Dorsolateral prefrontal cortex (tissue), 122 donors: ENCODE measurements at places on chromosomes 4 and X.

DNA sequence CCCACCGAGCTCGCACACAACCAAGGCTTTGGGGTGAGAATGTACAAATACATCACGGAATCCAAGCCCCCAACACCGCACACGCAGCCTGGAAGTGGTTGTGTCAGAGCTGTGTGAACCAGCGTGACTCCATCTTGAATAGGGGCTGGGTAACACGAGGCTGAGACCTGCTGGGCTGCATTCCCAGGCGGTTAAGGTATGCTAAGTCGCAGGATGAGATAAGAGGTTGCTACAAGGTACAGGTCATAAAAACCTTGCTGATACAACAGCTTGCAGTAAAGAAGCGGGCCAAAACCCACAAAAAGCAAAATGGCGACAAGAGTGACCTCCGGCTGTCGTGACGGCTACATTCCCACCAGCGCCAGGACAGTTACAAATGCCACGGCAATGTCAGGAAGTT, 258.4 kb downstream of the DHRSX start:
- no peak for DNase-seq

GRCh38 chr4:15162465-15163283, 160.4 kb downstream of the CPEB2 start:
- DNase-seq: no peak

GRCh38 chr4:40365766-40366165, 30.6 kb downstream of the CHRNA9 start:
- DNase-seq: no peak

- no peak for DNase-seq
Observed at GRCh38 chr4:86159216-86159615, 200.6 kb downstream of the MAPK10 start.

GRCh38 chr4:79064806-79065205, 125.6 kb upstream of the PAQR3 start:
- no peak for DNase-seq

- no peak for DNase-seq
Observed at GRCh38 chr4:30776451-30776850, 56.3 kb downstream of the PCDH7 start.

GRCh38 chr4:169616846-169617245, 3.5 kb upstream of the CLCN3 start:
- no peak for DNase-seq

- no peak for DNase-seq
Observed at GRCh38 chr4:158934996-158935669, 166.3 kb downstream of the FNIP2 start.

- DNase-seq: no peak
Observed at GRCh38 chr4:83269256-83269655, 15.3 kb downstream of the COQ2 start.

DNA sequence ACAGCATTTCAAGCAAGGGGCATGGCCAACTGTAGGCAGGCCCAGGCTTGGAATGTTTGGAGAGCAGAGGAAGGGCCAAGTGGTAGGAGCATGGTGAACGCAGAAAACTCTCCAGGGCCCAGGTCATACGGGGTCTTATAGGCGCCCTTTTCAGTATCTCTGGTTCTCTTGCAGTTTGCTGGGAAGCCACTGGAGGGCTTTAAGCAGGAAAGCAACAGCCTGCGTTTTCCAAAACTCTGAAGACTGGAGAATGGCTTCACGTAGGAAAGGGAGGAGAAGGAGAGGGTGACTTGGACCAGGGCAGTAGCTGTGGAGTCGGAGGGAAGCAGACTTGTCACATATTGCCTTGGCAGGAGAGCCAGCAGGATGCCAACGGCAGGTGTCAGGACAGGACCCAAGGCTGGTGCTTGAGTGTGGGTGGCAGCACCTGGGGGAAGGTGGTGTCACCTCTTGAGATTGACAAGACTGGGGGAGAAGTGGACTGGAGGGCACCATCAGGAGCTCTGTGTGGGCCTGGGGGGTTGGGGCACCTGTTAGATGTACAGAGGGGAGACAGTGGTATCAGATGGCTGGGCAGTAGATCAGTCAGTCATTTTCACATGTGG, 21.9 kb downstream of the TKTL1 start:
- DNase-seq: no peak

GRCh38 chrX:74924449-74925224, 615 bp downstream of the NEXMIF start:
- DNase-seq: peak; percentile 40

- no peak for DNase-seq
Observed at GRCh38 chr4:139562839-139563238, 6.8 kb upstream of the SETD7 start.

DNA sequence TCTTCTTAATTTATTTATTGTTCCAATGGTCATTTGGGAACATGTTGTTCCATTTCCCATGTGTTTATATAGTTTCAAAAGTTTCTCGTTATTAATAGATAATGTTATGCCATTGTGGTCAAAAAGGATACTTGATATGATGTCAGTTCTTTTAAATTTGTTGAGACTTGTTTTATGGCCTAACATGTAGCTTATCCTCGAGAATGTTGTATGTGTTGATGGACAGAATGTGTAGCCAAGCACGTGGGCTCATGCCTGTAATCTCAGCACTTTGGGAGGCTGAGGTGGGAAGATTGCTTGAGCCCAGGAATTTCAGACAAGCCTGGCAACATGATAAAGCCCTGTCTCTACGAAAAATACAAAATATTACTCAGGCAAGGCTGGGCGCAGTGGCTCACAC, 168.5 kb upstream of the USP38 start:
- no peak for DNase-seq

- no peak for DNase-seq
Observed at GRCh38 chr4:74056858-74057562, 18.5 kb upstream of the CXCL3 start.

GRCh38 chrX:15465896-15466651, 27.1 kb downstream of the PIR start:
- no peak for DNase-seq

DNA sequence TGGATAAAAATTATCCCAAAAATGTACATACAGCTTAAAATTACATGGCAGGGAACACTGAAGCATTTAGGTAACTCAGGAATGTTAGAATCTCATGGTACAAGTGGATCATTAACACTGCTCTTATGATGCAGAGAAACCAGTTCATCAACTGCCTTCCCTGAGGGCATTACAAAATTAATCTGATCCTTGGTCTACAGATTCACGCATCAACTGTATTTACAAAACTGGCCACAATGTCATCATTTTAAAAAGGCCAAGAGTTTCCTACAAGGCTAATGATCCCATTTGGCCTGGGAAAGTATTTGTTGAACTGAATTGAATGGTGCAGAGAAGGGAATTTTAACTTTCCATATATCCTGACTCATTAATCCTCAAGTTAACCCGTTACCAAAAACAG, 84.6 kb downstream of the TSPAN5 start:
- DNase-seq: no peak

DNA sequence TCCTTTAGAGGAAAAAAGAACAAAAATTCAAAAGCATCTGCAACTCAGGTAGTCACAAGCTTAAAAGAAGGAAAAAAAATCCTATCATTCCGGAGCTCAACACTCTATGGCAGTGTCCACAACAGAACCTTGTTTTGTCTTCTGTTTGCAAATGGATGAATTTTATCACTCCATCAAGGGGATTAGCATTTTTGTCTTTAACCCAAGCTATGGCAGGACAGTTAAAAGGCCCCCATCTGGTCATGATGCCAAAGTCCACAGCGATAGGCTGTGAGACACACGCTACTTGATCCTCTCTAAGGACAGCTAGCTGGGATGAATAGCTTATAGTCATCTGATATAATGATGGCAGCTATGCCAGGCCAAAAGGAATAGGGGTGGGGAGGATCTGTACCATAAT, 16.6 kb downstream of the AMER1 start:
- no peak for DNase-seq

- DNase-seq: no peak
Observed at GRCh38 chr4:165331359-165331758, 3.9 kb downstream of the MSMO1 start.

- DNase-seq: no peak
Observed at GRCh38 chr4:98275145-98275544, 14.0 kb downstream of the RAP1GDS1 start.

DNA sequence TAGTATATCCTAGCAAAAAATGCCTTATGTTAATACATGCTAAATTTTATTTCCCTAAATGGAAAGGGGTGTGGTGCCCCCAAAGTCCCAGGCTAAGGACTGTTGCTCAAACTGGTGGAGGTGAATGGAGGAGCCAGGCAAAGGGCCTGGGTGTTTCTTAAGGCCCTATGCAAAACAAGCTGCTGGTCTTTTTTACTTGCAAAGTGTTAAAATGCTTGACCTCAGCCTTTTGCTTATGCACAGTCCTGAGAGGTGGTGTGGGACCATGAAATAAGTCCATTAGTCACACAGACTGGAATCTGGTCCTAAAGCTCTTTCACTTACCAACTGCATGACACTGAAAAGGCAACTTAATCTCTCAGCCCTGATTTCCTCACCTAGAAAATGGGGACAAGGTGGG, 223.5 kb upstream of the MBNL3 start:
- DNase-seq: no peak

DNA sequence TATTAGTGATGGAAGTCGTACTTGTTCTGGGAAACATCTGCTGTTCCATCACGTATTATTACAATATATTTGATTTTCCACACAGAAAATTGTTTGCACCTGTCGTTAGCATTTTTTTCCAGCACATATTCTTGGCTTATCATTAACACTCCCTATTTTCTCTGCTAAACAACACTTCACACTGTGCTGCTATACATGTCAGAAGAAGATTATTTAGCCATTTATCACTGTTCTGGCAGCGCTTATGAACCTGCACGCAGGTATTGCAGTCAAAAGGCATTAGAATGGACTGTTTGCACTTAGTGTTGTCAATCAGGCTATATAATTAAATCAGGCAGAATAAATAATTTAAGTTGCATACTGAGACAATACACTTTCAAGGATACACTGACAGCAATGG, 218.6 kb downstream of the CHM start:
- DNase-seq: no peak

DNA sequence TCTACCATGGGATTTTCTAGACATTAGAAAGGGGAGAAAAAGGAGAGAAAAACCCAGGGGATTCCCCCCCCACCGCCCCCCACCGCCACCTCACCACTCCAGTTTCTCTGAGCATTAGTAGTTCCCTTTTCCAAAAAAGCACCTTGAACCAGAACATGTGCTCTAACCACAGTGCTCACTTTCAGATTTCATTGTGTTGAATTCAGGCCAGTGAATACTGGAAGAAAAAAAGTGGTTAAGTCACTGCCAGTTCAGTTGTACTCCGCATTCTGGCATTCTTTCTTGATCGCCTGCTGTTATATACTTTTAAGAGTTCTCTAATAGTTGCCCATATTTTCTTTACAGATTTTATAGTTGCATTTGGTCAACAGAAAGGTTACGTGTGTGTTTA, 40.9 kb downstream of the JADE3 start:
- DNase-seq: no peak

GRCh38 chrX:132983496-132983895, 25.1 kb upstream of the HS6ST2 start:
- DNase-seq: no peak

DNA sequence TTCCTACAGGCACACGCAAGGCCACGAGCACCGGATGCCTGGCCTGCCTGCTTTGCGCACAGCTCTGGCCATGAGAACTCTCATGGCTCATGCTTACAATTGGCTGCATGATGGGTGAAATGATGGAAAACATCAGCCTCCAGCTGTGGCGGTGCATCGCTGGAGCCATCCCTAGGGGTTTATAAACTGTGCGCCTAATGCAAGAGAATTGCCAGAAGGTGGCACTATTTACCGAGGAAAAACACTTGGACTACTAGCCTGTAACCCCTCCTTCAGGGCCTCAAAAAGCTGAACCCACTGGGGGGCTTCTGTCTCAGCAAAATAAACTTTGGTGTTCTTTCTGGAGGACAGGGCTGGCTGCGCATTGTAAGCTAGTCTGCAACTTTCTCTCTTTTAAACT, 51.9 kb downstream of the PHKA2 start:
- DNase-seq: no peak

DNA sequence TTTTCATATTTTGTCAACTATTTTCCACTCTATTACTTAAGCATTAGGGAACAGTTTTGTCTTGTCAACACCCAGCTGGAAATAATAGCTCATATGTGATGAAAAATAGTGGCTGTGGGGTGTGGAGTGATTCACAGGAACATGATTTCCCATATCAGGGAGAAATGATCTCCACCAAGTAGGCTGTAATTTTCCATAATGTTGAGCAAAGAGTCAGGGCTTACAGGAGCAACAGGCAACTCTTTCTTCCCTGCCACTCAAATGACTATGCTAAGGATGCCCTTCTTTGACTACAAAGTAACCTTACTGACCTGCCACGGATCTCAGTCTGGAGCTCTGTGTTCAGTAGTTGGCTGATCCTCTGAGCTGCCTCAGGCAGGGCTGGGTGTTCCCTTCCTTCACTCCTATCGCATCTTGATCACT, 90.0 kb upstream of the GATB start:
- no peak for DNase-seq

GRCh38 chrX:2145692-2146367, 354.9 kb downstream of the DHRSX start:
- DNase-seq: no peak

- no peak for DNase-seq
Observed at GRCh38 chr4:6492861-6493657, 20.6 kb upstream of the PPP2R2C start.

DNA sequence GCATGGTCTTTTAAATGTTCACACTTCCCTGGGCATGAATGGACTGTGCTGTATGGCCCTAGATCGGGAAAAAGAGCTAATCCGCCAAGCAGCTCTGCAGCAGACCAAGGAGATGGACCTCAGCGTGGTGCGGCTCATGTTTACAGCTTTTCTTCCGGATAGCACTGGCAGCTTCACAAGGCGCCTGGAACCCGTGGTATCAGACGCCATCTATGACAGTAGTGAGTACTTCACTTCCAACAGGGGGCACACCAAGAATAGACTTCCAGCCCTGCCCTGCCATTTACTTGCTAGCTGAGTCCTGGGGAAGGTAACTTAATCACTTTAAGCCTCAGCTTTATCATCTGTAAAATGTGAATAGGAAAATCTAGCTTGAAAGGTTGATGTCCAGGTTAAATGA, 77.7 kb downstream of the NFKB1 start:
- peak; percentile 24 for DNase-seq

DNA sequence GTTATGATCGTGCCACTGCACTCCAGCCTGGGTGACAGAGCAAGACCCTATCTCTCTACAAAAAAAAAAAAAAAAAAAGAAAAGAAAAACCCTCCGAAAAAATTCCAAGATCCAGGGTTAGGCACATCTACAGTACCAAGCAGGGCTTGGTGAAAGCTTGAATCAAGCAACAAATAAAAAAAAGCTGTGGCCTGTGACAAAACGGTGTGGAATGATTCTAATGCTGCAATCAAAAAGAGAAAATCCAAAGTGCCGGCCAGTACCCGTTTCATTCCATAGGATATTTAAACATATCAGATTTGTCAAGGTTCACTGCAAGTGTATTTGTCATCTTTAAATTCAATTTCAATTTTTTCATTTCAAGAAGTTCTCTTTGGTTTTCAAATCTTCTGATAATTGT, 20.5 kb downstream of the RWDD4 start:
- DNase-seq: no peak

DNA sequence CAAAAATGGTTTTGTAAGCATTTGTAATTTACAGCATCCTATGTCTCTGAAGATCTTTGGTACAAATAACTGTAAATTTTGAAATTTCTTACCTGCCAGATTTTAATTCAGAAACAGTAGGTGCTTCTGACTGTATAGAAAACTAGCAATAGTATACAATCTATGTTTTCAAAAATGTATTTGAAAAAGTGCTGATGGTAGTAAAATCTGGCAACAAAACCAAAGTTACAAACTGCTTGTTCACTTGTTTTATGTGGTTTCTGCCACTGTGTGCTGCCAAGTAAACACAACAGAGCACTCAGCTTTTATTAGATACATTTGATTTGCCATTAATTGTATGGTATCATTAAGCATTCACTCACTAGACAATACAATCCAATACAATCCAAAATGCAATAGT, 206.1 kb downstream of the CPE start:
- DNase-seq: no peak
